ENCODE measurements at places on chromosomes 2 and 18. TPM values are rescaled to one million over a fixed set of nuclear protein-coding genes. Genes with fewer than 3 reads are reported as not detected.

Gene RAPGEF4
- total RNA-seq: 1.4 TPM

Gene SRD5A2
- not detected for total RNA-seq

Gene ACMSD
- total RNA-seq: 1.7 TPM

Gene COLEC12
- total RNA-seq: 0.24 TPM

Gene ANKRD29
- total RNA-seq: 14.1 TPM

Gene RAX
- not detected for total RNA-seq

Gene UGGT1
- 59.3 TPM for total RNA-seq

Gene DTNB
- 13.4 TPM for total RNA-seq

Gene TCF23
- not detected for total RNA-seq

Gene SLC9A4
- 2.7 TPM for total RNA-seq

Gene PAIP2B
- total RNA-seq: 2.2 TPM

Gene EXOC6B
- total RNA-seq: 45.8 TPM

Gene CHPF
- total RNA-seq: 131 TPM

Gene SERPINB12
- 0.48 TPM for total RNA-seq

Gene SERPINB11
- not detected for total RNA-seq

Gene POU3F3
- total RNA-seq: under 0.01 TPM

Gene MPP4
- not detected for total RNA-seq

Gene PSD4
- total RNA-seq: 42.0 TPM

Gene FMNL2
- 28.3 TPM for total RNA-seq

Gene INPP5D
- 66.3 TPM for total RNA-seq

Gene PROKR1
- total RNA-seq: not detected

Gene VSNL1
- 8.7 TPM for total RNA-seq

Gene REEP1
- 0.24 TPM for total RNA-seq

Gene NT5C1B
- not detected for total RNA-seq

Gene C2orf78
- total RNA-seq: not detected

Gene ANKRD62
- total RNA-seq: not detected

Gene RGPD3
- total RNA-seq: 0.21 TPM

Gene ITPRIPL1
- 3.6 TPM for total RNA-seq

Gene ROCK2
- 20.0 TPM for total RNA-seq

Gene IL37
- not detected for total RNA-seq

Gene CNPPD1
- total RNA-seq: 30.9 TPM
